Inflammatory macrophage treated with lipopolysaccharide for 1 hour (primary cell): ENCODE measurements at places on chromosomes 11 and 22.

- no peak for DNase-seq
These were observed 349.8 kb downstream of the DCDC1 start for GRCh38 chr11:31019786-31020185.

GRCh38 chr22:17589810-17590375 lies 26.6 kb downstream of the SLC25A18 start:
- no peak for DNase-seq

DNA sequence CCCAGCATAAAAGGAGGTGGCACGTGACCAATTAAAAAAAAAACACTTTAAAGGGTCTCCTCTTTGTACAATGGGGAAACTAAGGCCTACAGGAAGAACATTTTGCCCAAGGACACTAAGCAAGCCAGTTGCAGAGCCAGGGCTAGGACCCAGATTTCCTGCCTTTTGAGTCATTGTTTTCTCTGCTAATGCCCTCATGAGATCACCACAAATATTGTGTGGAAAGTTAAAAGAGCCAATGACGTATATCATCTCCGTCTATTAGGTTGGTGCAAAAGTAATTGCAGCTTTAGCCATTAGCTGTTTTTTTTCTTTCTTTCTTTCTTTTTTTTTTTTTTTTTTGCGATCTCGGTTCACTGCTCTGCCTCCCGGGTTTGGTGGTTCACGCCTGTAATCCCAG lies 24.1 kb upstream of the LRRC32 start:
- DNase-seq = peak; percentile 64

- no peak for DNase-seq
These were observed 115.2 kb upstream of the FAT3 start for GRCh38 chr11:92109466-92109865.

DNA sequence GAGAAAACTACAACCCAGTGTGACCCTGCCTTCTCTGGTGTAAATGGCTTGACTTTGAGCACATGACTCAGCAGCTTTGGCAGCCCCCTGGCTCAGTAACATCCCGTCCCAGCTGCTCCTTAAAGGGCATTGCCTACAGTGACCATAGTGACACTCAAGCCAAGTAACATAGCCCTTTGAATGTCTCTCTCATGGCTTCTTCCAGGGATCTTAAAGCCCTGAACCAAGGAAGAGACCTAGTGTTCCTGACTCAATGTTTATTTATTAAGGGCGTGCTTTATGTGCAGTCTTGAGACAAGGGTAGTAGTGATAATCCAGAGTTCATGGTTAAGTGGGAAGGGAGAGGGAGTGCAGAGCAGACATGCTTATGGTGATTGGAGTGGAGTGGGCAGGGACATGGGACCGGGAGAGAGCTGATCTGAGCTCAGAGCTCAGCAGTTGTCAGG lies 125.7 kb downstream of the PARVA start:
- DNase-seq = no peak

DNA sequence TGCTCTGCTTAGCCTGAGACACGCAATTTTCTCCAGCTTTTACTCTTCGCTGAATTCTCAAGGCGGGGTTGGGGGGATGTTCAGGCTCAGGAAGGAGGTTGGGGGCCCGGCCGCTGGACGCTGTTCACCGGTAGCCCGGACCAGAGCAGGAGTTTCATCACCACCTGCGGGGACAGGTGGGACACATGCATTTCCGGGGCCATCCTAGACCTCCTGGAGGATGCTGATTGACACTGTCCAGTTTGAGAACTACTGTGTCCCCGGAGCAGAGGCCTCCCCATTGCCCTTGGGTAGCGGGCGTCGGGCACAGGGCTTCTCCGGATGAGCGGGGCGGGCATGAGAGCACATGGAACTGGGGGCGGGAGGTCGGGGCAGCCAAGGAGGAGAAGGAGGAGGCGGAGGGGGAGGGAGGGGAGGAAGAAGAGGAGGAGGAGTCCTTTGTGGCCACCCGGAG lies 144.0 kb upstream of the GRK3 start:
- DNase-seq = no peak

GRCh38 chr22:21026783-21027692 lies 5.3 kb downstream of the SLC7A4 start:
- no peak for DNase-seq

GRCh38 chr11:68845351-68846002 lies 3.8 kb upstream of the CPT1A start:
- no peak for DNase-seq

GRCh38 chr11:91446267-91446666 lies 778.4 kb upstream of the FAT3 start:
- DNase-seq = no peak

- DNase-seq = peak; percentile 62
These were observed 14.4 kb upstream of the OR52K1 start for GRCh38 chr11:4467811-4468606.

DNA sequence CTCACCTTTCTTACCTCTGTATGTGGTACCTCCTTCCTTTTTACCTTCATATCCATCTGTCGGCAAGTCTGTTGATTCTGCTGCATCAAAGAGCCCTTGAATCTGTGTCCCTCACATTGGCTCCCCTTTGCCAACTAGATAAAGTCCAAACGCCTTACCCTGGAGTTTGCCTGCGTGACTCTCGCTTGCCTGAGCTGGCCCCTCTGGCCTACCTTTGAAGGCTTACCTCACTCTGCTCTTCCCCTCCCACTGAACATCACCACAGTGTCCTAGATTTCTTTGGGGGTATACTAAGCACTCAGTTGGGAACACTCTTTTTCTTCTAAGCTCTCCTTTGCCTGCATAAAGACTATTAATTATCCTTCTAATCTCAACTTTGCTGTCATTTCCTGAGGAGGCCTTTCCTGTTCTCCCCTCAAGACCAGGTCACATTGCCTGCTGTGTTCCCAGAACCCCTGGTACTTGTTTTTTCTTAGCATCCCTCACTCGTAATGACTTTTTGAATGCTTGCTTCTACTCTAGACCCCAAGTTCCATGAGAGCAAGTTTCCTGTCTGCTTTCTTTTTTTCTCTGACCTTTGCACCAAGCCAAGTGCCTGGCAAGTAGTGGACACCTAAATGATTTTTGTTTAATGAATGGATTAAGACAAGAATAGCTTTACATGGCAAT lies 67.8 kb upstream of the ADORA2A start:
- no peak for DNase-seq

DNA sequence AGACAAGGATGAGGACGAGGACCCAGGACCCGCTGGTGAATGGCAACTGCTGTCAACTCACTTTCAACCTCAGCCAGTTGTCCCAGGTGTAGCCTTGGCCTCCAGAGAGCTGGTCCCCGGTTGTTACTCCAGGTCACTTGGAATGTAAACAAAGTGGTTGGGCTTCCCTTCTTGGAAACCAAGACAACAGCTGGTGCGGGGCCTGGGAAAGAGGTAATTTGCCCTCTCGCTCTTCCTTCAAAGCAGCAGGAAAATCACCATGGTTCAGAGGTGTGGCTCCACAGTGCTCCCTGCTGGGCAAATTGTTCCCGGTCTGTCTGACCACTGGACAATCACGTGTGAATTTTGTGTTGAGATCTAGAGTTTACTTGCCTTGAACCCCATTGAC lies 15.0 kb downstream of the SLC1A2 start:
- DNase-seq = peak; percentile 44

DNA sequence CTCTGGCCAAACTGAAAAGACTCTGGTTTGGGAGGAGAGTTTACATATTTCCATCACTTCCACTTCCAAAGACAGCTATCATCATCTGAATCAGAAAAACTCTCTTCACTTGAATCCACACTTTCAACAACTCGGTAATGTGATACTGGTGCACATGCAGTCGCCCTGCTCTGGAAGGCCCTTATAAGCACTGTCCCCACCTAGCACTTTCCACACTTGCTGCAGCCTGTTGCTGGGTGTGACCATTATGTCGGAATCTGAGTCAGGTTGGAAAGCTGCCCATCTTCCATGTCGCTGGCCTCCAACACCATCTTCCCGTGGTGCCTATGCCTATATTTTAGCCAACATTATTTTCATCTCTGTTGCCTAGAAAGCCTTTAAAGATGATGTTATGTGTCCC lies 1.1 kb upstream of the OR10A5 start:
- DNase-seq = no peak

- no peak for DNase-seq
These were observed 221.7 kb downstream of the SNX19 start for GRCh38 chr11:130694488-130695045.

DNA sequence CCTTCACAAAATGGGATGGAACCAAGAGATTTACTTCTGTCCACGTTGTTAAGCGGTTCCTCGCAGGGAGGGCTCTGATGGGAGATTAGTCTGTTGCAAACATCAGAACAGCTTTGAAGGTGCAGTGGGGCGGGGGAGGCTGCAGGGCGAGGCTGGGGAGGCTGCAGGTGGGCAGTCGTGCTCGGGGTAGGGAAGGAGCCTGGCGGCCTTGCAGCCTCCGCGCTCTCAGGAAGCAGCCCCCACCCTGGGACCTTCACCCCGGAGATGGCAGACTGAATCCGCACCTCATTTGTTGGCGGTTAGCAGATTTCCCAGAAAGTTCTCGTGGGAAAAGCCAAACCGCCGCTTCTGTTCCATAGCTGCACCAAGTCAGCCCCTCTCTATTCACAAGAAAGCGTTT lies 237.3 kb downstream of the BRD1 start:
- no peak for DNase-seq

DNA sequence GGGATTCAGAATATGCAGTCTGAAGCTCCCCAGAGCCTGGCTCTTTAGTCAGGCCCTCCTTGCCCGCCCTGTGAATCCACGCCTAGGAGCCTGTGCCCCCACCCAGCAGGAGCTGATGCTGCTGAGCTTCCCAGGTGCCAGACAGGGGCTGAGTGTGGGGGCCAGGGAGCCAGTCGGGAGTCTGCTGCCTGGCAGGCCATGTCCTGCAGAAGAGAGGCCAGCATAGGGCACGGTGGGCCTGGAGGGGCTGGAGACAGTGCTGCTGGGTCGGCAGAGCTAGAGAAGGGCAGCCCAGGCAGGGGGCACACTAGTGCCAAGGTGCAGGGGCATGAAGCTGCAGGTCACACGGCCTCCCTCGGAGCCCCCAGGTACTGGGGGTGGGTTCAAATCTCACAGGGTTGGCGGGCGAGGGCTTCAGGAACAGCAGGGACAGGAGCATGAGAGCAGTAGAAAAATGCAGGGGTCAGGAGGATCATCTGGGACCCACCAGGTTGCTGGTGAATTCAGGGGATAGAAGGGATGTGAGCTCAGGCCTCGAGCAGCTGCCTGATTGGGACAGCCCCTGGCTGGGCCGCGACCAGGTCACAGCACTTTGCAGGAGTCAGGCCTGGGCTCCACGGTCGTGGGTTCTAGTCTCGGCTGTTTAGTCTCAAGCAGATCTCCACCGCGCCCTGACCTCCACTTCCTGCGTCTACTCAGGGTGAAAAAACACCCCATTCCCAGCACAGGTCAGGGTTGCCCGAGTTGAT lies 4.1 kb upstream of the SEPTIN5 start:
- DNase-seq = no peak
